RPMI8226 (cell line): ENCODE measurements at places on chromosomes 1 and 21.

GRCh38 chr1:8462371-8462892 lies 144.5 kb downstream of the SLC45A1 start:
- no peak for DNase-seq

GRCh38 chr1:156146020-156146768 lies 7.2 kb upstream of the SEMA4A start:
- DNase-seq, result peak; percentile 98

- no peak for DNase-seq
These were observed 9.9 kb downstream of the FAM3B start for GRCh38 chr21:41326414-41327080.

DNA sequence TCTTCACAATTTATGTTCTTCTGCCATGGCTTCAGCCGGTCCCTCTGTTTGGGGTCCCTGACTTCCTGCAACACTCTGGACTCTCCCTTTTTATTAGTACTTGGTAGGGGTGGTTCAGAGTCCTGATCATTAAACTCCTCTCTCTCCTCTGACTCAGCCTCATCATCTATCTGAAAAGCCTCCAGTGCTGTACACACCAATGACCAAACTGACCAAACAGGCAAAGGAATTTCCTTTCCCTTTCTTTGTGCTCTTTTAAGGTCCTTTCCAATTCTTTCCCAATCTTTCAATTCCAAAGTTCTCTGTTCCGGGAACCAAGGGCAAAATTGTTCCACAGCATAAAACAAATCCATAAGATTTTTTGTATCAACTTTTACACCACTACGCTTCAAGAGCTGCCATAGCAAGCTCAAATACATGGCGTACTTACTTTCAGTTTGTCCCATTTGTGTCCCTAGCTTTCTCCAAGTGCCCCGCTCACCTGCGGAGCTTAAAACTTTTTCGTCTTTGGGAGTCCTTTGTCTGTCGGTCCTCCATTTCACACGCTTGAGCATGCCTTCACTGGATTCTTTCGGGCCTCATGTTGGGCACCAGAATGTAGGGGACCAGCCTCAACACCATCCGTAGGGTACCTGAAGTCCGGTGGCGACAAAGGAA lies 9.6 kb downstream of the DAP3 start:
- no peak for DNase-seq

GRCh38 chr1:183238071-183238470 lies 52.0 kb downstream of the LAMC2 start:
- no peak for DNase-seq

DNA sequence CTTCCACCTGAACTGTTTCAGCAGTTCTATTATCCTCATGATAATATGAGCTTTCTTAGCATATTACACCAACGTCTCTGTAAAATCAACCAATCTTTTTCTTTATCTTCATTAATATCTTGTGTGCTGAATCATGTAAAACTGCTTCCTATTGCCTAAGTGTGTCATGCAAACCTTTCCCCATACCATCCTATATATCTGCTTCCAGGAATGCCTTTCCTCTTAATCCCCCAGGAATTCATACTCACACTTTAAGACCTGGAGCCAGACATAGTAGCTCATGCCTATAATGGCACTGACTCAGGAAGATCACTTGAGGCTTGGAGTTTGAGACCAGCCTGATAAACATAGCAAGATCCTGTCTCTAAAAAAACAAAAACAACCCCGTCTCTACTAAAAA lies 183.9 kb downstream of the NRIP1 start:
- no peak for DNase-seq

DNA sequence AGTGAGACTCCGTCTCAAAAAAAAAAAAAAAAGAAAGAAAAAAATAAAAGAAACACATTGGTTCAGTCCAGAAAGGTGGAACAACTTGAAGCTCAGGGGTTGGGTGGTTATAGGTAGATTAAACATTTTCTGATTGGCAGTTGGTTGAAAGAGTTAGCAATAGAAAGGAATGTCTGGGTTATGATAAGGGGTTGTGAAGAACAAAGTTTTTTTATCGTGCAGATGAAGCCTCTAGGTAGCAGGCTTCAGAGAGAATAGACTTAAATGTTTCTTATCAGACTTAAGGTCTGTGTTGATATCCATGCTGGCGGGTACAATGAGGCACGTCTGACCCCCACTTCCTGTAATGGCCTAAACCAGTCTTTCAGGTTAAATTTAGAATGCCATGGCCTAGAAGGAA lies 45.0 kb upstream of the PDE9A start:
- DNase-seq, result no peak

GRCh38 chr1:214205053-214205452 lies 75.9 kb upstream of the SMYD2 start:
- DNase-seq, result no peak

DNA sequence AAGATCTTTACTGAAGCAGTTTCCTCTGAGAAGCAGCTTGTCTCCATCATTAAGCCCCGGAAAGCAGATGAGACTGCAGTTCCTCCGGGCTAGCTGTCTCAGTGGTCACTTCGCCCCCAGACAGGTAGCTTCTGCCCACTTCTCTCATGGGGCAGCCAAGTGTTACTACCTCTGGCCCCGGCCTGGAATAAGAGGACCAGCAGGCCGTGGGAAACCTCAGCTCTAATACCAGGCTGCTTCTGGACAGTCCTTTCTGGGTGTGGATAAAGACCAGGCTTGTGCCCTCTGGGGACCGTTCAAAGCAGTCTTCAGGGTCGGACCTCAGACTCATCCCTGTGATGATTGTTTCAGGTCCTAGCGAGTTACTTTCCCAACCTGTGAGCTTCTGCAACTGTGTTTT lies 54.8 kb downstream of the RUNX3 start:
- DNase-seq, result no peak

DNA sequence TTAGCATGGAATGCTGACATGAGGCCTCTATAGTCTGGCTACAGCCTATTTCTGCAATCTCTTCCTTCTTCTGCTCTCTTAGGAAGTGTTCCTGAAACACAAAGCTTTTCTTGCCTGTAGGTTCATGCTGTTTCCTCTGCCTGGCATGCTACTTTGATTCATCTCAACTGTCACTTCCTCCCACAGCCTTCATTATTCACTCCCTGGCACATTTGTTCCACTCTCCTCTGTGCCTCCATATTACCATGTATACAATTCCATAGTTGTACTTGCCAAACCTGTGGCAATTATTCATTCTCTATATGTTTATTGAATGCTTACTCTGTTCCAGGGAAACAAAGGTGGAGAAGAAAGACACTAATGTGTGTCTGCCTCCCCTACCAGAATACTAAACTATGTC lies 210.2 kb downstream of the LRRC7 start:
- no peak for DNase-seq

DNA sequence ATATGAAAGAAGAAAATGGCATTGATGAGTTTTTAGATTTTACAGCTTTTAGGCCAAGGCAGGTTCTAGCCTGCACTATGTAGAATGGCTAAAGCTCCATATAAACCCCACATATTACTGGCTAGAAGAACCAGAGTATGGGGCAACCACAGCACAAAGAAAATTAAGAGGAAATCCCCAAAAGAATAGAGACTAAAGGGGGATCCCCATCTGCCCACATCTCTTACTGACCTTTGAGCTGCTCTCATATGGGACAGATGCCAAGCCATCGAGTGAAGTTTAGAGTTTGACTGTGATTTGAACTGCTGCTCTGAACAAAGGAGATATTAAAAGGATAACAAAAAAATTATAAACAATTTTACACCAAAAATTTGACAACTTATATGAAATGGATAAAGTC lies 102.2 kb upstream of the HAO2 start:
- no peak for DNase-seq
